Fibroblast of lung (primary cell): ENCODE measurements at places on chromosomes 5 and 9. TPM values are rescaled to one million over a fixed set of nuclear protein-coding genes. Genes with fewer than 3 reads are reported as not detected.

Gene PCAT7
- under 0.01 TPM in 2 replicates for total RNA-seq

Gene SPATA31D1
- not detected in 2 replicates for total RNA-seq

Gene AGXT2
- total RNA-seq: not detected in 2 replicates

Gene SERINC5
- 10.9 and 11.3 TPM in 2 replicates for total RNA-seq

Gene SLC2A8
- total RNA-seq: 7.2 and 11.4 TPM in 2 replicates
